ENCODE measurements at places on chromosomes 11 and 22. TPM values are rescaled to one million over a fixed set of nuclear protein-coding genes. Genes with fewer than 3 reads are reported as not detected.

DNA sequence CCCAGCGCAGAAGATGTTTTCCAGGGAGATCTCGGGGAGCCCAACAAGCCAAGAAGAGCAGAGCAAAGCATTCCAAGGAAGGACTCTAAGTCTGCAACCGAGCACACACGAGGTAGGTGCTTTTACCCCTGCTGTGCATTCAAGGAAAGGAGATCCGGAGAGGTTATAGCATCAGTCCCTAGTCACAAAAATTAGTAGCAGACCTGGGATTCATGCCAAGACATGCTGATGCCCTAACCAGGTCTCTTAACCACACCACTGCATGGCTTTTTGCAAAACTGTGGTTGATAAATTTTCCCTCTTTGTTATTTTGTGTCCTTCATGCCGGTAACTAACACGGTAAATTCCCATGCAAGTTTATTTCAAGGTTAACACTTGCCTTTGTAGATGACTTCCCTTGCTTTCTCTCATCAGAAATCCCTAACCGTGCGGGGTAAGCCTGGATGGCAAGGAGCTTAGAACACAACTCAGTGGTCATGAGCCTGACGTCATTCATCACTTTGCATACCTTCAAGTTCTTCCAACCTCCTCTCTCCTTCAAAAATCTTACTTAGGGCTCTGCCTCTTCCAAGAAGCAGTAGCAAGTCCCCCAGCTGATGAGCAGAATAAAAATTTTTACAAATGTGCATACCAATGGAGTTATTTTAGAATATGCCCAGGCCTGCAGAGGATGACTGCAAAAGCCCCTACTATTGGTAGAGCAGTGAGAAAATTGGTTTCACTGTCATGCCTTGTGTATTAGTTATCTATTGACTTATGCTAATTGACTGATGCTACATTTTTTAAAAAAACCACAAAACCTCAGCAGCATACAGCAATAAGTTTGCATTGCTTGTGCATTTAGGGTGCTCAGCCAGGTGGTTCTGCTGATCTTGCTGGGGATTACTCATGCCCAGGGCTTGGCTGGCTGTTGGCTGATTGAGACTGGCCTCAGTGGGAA is 465.1 kb downstream of the MN1 start:
- no peak for DNase-seq

- DNase-seq = no peak
These were observed 8.0 kb downstream of the AHNAK start for GRCh38 chr11:62538470-62539237.

DNA sequence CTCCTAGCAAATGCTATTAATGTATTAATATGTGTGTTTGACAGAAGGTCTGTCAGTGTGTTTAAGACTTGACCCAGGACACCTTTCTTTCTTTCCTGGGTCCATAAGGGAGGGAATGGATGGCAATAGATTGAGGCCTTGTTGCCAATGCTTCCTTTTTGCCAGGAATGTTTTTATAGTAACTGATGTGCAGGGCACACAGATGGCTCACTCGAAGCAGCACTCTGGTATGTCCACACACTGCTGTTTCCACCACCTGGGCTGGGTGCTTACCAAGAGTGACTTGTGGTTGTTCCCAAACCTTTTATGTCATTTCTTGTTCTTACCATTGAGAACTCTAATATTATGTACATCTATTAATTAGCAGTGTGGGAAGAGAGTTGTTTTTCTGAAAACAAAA is 396.9 kb upstream of the SYN3 start:
- no peak for DNase-seq

GRCh38 chr11:86765878-86766277 is 34.5 kb upstream of the PRSS23 start:
- no peak for DNase-seq

DNA sequence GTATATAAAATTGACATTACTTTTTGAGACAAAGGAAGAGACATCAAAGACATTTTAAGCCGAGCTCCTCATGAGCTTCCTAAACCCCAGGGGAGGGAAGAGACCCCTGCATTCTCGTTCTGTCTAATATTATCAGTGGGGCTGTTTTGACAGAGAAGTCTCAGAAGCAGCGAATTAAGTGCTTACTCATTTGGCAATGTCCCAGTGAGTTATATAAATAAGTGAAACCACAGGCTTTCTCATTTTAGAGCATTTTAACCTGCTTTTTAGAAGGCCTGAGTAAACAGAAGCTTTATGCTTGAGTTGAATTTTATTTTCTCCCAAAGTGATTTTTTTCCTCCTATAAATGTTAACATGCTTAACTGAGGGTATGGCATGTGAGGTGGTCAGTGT is 23.2 kb upstream of the C1QTNF4 start:
- no peak for DNase-seq

The GUCY1A2 gene
- total RNA-seq = 0.22 TPM

The RFPL1 gene
- not detected for total RNA-seq

- DNase-seq = no peak
These were observed 59.8 kb downstream of the APOL5 start for GRCh38 chr22:35777335-35777975.

DNA sequence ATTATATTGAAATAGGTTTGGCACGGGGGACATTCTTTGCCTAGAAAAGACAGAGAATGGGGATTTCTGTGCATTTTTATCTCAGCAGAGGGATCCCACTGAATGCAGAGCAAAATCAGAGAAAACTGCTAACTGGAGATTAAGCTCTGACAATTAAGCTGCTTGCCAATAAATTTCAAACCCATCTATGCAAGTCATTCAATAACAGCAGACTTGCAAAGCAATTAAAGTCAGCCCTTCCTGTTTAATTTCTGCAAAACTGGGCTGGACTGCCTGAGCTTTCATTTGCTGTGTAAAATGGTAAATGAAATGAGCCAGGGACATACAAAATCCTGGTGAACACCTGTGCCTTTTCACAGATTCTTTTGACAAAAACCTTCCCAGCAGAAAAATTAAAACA is 1273.9 kb upstream of the CNTN5 start:
- no peak for DNase-seq

All from lung microvascular endothelial cell (primary cell).